ENCODE measurements at places on chromosomes 5 and 9.

- no peak for DNase-seq
These were observed 94.5 kb downstream of the EDIL3 start for GRCh38 chr5:84290161-84290560.

DNA sequence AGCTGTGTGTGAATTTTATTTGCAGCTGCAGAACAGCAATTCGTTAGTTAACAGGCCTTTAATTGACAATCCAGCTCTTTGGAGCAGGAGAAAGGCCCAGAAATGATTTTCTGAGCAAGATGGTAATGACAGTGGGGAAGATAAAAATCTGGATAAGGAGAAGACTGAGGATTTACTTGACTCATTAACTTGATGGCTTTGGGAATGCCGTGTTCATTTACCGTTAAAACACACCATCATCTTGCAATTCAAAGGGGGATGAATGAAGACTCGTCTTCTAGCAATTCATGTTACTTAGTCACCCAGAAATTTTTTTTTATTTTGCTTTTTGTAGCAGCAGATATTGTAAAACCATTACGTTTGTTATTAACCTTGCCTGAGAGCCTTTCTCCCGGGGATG, 52.0 kb downstream of the PTTG1 start:
- DNase-seq, result no peak

DNA sequence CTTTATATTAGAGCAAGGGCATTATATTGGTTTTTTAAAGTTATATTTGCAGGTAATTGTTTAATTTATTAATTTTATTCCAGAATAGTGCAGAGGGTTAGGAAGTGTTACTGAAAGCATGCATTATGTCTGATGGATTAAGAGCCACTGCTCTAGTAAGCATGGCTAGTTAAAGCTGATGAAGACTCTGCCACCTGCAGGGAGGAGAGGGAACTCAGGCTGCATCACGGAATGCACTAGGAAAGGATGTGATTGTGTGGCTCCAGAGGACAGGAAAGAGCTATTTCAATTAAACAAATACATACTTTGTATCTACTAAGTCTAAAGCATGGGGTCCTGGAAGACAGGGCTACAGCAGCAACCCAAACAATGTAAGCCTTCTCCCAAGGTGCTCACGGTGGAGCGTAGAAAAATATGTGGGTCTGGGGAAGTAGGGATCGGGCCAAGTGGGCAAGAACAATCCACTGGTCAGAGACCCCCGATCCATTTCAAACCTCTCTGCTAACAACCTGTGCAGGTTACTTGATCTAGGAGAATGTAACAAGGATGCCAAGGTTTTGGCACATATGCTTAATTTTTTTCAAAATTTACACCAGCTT, 15.3 kb upstream of the GRXCR2 start:
- DNase-seq, result no peak

GRCh38 chr9:109974143-109974917, 194.3 kb downstream of the PALM2AKAP2 start:
- DNase-seq, result no peak

DNA sequence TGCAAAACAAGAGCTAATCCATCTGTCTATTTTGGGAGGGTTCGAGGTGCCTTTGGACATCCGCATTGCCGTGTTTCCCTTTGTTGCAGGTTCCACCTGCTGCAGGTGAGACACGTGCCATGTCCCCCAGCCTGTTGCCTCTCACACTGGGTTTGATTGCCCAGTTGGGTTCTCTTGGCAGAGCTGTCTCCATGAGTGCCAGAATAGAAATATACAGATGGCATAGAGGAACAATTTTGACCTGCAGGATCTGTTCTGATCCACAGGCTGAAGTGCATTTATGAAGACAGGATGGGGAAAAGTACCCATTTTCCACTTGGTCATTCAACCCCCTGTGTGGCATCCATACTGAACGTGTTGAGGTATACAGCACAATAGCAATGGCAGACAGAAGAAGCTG, 178.1 kb downstream of the SGCD start:
- no peak for DNase-seq

GRCh38 chr5:181243564-181244343, at the start of gene RACK1:
TSS of gene RACK1 (minus strand) at chr5:181243906. CDS start at chr5:181243800, 106 bp downstream.
- peak; percentile 67 for DNase-seq

DNA sequence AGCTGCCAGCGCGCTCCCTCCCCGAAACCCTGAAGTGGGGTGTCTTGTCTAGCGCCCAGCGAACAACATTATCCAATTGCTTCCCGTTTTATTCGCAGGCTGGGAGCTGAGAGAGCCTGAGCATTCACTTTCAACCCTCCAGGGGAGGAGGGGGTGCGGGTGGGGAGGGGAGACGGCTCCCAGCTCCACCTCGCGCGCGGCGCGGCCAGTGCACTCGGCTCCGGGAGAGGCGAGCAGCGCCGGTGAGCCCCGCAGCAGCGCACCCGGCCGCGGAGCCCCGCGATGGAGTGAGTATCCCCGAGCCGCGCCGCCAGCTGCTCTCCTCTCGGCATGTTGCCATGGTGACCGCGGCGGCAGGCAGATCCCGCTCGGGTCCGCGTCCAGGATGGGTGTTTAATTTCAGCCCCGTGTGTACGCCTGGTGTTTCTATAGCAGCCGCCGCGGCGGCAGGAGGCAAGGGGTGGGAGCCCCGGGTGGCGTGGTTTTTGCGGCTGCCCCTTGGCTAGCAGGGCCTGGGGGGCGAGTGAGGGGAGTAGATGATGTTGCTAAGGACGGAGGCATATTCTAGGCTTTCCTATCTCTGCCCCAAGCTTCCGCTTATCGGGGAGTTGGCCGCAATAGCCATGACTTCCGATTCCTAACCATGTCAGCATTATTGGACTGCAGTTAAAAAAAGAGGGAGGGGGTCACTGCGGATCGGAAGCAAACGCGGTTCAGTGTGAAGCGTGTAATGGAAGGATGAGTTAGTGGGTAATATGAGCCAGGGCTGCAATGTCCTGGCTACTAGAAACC, 139.2 kb upstream of the PALM2AKAP2 start:
- DNase-seq, result no peak

- no peak for DNase-seq
These were observed 353 bp upstream of the PAX5 start for GRCh38 chr9:37034305-37034937.

DNA sequence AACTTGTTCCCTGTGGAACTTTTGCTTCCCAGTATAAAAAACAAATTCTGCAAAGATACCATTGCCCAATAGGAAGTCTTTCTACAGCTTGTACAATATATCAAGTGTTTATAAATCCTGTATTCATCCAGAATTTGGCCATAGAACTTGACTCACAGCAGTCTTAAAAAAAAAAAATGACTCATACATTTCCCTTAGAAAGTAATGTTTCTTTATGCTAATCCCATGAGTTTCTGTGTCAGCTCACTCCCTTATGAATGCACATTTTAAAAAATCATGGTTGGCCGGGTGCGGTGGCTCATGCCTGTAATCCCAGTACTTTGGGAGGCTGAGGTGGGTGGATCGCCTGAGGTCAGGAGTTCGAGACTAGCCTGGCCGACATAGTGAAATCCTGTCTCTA, 89.3 kb upstream of the DMRT1 start:
- no peak for DNase-seq

- DNase-seq, result no peak
These were observed 71.5 kb downstream of the ARHGAP26 start for GRCh38 chr5:142841511-142842265.

- no peak for DNase-seq
These were observed 235.7 kb upstream of the ADAMTSL1 start for GRCh38 chr9:18238254-18238653.

DNA sequence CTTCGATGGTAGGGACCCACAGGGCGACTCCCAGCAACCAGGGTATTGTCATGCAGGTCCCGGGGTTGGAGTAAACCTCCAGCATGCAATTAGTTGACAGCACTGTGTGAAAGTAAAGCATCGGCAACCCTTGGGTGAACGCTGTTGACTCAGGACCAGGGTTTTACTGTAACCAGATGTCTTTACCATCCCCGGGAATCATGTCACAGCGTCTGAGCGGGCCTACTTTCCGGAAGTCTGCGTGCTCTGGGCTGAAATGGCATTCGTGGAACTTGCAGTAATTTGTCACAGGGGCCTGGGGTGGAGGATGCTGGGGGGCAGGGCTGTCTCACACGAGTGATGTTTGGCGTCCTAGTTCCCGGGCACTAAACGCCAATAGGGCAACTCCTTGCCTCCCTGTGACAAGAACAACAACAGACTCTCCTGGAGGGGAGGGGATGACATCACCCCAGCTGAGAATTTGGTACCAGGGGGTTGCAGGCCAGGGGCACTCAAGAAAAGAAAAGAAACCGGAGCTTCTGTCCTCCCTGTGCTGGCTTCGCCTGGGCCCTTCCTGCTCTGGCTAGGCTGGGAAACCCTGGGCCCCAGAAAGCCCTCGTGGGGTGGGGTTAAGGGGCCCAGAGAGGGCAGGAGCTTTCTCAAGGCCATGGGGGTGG, 10.1 kb upstream of the UBAC1 start:
- no peak for DNase-seq

GRCh38 chr9:118782790-118783463, 586.3 kb downstream of the BRINP1 start:
- DNase-seq, result no peak

- no peak for DNase-seq
These were observed 4.7 kb upstream of the OR1Q1 start for GRCh38 chr9:122609804-122610203.

DNA sequence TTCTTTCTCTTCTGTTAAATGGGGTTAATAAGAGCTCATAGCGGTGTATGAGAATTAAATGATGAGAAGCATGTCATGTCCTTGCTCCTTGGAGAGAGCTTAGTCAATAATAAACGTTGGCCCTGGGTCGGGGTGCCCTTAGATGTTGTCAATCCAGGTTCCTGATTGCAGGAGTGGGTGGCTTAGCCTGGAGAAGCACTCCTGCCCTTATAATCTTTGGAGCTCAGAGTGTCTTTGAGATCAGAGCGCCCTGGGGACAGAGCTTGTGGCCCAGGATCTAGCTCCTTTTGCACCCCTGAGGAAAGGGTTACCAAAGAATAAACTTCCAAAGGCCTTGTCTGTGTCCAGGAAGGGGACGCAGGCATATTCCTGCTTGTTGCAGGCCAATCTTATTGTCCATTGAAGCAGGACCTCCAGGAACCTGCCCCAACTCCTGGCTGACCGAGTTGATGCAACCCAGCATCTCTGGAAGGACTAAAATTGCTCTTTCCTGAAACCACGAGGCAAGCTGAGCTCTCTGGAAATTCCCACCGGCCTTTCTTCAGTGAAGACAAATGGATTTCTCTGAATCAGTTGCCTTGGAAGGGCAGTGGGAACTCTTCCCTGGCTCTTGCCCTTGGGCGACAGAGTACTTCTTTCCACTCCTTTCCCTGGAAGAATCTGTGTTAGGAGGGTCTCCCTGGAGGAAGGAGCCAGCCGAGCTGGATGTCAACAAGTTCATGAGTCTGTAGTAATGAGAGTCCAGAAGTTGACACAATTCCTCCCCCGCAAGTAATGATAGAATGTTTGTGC, 6.4 kb upstream of the AMBP start:
- no peak for DNase-seq

- no peak for DNase-seq
These were observed 35.4 kb upstream of the IL17B start for GRCh38 chr5:149414405-149415065.

DNA sequence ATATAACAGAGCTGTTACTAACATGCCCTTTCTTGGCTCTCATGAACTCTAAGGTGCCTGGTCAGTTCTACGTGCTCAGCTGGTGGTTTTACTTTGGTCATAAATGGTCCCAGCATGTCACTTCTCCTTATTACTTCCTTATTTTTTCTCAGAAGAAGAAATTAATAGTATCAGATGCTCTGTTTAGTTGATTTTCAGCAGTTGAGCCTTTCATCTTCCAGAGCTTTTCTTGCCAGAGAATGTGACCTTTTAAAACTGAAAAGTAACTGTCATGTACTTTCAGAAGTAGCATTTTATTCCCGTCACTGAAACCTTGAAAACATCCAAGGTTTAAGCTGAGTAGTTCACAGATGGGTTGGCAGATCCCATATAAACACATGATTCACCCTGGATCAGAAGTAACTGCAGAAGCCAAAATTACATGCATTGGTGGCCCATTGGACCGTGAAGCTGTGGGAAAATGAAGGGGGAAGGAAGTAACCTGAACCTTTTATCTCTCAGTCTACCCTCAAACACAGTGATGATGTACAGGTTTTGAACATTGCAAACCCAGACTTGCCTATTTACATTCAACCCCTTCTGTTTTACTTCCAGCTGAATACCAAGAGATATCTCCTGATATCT, 50.5 kb downstream of the HACD4 start:
- no peak for DNase-seq

DNA sequence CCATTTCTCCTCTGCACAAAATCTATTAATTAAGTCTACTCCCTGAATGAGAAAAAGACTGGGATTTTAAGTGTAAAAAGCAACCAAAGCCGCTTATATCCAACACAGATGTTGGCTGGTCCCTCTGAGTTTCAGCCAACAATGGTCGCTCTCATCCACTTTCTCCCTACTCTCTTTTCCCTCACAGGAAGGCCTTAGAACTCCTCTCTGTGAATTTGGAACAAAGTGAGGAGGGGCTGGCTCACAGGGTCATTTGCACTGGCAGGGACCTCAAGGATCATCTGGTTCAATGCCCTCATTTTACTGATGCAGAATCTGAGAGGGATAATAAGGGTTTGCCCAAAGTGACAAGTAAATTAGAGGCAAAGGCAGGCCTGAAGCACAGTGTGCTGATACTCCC, 64.0 kb downstream of the DPYSL3 start:
- DNase-seq, result no peak

DNA sequence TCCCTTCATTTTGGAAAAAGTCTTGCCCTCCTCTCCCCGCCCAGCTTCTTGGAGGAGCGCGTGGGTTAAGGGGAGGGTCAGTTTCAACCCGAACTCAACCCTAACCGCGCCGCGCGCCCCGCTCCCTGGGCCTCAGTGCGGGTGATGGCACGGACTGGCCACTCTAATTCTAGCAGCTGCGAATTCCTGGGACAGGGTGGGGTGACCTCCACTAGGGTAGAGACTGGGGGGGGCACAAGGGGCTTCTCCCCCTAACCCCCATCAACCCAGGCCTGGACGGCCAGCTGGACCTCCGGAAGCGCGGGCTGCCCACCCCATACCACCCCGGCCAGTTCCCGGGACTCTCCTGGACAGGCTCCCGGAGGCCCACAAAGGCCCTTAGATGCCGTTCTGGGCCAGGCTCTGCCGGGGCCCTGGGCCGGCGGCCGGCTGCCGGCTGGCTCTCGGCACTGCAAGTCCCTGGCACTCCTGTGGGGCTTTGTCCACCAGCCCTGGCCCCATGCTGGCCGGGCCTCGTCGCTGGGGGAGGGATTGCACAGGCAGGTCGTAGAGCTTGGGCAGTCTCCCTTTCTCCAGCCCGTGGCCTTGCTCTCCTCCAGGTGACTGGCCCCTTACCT, 7.2 kb upstream of the PSD2 start:
- no peak for DNase-seq

GRCh38 chr9:1050125-1050895, at the start of gene DMRT2:
TSS of gene DMRT2 (plus strand) at chr9:1050357. CDS start at chr9:1051614, 1,257 bp downstream.
- no peak for DNase-seq

DNA sequence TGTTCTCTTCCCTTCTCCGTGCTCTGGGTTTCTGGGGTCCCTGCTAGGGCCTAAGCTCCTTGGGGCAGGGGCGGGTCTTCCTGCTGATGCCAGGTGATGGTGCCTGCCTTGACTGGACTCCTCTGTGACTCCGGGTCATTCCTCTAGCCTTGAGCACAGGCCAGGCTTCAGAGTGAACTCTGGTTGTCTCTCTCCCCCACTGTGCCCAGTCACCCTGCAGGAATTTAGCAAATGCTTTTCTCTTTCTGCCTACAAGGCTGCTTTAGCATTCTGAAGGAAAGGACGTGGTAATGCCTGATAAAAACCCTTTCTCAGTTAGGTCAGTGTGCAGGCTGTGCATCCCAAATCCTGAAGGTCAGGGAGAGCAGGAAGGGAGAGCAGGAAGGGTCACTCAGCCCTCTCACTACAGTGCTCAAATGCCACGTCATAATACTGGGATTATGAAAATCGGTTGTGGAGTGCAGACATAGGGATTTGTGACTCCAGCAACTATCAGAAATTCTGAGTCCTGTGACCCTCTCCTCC, 2.7 kb downstream of the CXCL14 start:
- DNase-seq, result no peak

Data from stimulated activated CD4-positive, alpha-beta T cell treated with anti-CD3 and anti-CD28 coated beads, Interleukin-1b, Interleukin-23, amount 100 ng/mL, for 1 hour (primary cell).